ENCODE measurements at places on chromosomes 6 and 20.

DNA sequence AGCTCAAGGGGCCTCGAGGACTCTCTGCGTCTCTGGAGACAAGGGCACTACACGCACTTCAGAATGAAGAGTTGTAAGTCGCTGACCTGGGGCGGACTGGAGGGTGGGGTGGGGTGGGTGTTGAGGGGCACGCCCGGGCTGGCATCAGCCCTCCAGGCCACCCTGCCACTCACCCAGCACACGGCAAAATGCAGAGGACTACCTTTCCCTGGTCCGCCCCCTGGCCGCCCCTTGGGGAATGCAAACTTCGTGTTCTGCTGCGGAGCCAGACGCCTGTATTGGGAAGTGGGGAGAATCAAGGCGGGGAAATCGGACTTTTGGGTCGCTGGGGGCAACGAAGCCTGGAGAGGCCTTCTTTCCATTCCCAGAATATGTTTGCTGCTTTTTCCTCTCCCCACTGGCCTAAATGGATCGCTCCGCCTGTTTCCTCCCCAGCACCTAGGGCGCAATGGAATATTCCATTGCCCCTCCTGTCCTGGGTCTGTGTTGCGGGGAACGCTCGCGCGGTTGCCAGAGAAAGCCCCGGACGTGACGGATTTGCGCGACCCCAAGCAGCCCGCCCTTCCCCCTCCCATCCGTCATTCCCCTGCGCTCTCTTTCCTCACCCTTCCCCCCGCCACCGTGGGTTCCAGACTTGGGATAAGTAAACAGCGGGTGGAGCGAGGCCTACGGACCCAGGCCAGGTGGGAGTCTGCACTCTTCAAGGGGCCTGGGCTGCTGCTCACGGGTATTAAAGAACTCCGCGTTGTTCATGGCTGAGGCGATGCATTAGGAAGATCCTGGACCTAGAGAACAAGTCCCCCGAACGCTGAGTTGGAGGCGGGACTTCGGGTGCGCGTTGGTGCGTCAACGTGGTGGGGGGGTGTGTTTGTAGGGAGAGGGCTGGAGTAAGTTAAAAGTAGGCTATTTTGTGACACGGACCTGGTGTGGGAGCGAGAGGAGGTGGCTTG is at the start of gene PPT2:
PPT2 (plus strand) TSS at position 578 of the 950 bp plus-strand sequence. CDS start 454 bp downstream, outside the sequence.
- peak; percentile 86 for DNase-seq
- H3K27ac ChIP-seq: peak within 1 kb of the TSS; percentile 98
- H3K27me3 ChIP-seq: peaks cover 4% of the 10 kb centered on the region
- H3K4me1 ChIP-seq: peaks cover 55% of the 10 kb centered on the region
- peak within 1 kb of the TSS; percentile 100 for H3K4me3 ChIP-seq

GRCh38 chr20:8128291-8129060 is 3.6 kb upstream of the PLCB1 start:
- H3K4me3 ChIP-seq: no peak overlapping the region
- peaks cover 5% of the 10 kb centered on the region for H3K27me3 ChIP-seq
- peaks cover 19% of the 10 kb centered on the region for H3K4me1 ChIP-seq

DNA sequence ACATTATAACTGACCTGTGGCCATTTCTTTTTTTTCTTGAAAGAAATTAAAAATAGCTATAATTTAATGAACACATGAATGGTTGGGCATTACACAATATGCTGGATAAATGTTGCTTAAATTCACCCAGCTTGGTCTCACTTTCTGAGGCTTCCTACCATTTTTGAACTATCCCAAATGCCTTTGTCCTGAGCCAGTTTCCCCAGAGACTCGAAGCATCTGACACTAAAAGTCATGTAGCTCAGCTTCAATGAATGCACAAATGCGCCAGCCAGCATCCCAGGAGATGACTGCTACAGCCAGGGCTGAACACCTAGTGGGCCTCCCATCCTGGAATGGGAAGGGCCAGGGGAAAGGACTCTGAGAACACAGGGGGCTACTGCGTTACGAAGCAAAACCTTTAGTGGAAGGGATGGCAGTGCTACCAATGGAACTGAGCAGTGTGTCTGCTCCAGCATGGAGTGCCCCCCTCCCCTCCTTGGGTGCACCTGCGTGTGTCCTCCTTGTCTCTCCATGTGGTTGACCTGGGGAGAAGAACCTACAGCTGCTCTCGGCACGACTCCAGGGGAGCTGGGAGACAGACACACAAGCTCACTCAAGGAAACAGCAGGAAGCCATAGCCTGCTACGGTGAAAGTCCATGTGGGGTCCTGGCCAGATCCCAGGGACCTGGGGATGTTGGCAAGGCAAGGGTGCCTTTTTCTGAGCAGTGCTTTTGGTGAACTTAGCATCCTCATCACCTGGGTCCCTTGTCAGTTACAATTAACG is 60.9 kb downstream of the IRF4 start:
- DNase-seq: no peak
- no peak overlapping the region for H3K27ac ChIP-seq
- H3K4me1 ChIP-seq: peaks cover 27% of the 10 kb centered on the region
- no peaks in the 10 kb centered on the region for H3K36me3 ChIP-seq

DNA sequence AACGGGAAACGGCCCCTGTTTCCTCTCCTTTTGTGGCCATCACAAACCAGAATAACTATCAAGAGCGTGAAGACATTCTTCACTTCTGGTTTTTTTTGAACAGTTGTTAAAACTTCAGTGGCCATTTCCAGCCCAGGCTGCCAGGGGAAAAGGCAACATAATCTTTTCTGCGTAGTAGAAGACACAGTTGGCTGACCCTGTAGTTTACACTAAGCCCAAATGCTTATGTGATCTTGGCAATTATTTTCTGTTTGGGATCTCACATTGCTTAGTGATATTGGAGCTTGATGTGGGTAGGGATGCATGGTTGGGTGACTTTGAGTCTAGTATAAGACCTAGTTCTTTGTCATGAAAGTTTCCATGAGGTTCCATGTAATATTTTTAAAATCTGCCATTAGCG is 449.4 kb upstream of the CDH4 start:
- DNase-seq: no peak
- no peak overlapping the region for H3K27ac ChIP-seq
- no peak overlapping the region for H3K4me3 ChIP-seq
- peaks cover 10% of the 10 kb centered on the region for H3K27me3 ChIP-seq
- H3K4me1 ChIP-seq: no peaks in the 10 kb centered on the region

DNA sequence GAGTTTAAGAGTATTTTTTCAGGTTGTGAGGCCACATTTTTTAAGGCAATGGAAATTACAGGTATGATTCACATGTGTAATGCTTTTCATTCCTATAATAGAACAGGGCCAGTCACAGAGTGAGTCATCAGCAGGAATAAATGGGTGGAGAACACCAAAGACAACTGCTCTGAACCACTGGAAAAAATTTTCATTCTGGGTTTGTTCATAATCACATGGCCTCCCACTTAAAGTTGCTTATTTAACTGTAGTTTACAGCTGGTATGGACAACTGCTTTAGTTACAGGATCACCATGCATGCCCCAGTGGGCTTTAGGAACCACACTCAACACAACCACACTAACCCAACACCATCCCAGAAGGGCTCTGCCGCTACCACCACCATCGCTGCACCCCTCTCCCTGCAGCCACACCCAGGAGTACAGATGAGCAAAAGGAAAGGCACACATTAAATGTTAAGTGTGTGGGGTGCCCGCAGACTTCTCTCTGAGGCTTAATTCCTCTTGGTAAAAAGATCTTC is 107.0 kb upstream of the DST start:
- H3K36me3 ChIP-seq: no peaks in the 10 kb centered on the region
- H3K4me1 ChIP-seq: no peaks in the 10 kb centered on the region
- no peaks in the 10 kb centered on the region for H3K27me3 ChIP-seq
- no peak overlapping the region for H3K27ac ChIP-seq
- DNase-seq: no peak

- peaks cover 2% of the 10 kb centered on the region for H3K27me3 ChIP-seq
- no peak for DNase-seq
- no peak overlapping the region for H3K27ac ChIP-seq
- H3K4me3 ChIP-seq: no peak overlapping the region
- peaks cover 5% of the 10 kb centered on the region for H3K4me1 ChIP-seq
Observed at GRCh38 chr6:6686176-6686575, 97.7 kb downstream of the LY86 start.

GRCh38 chr20:60984666-60985065 is 267.4 kb upstream of the CDH4 start:
- no peak overlapping the region for H3K27ac ChIP-seq
- no peak for DNase-seq
- no peak overlapping the region for H3K4me3 ChIP-seq
- H3K36me3 ChIP-seq: peaks cover 5% of the 10 kb centered on the region
- H3K27me3 ChIP-seq: peaks cover 4% of the 10 kb centered on the region
- H3K4me1 ChIP-seq: no peaks in the 10 kb centered on the region

- peaks cover 12% of the 10 kb centered on the region for H3K4me1 ChIP-seq
- H3K36me3 ChIP-seq: no peaks in the 10 kb centered on the region
- H3K27ac ChIP-seq: peak overlapping the region; percentile 31
- peak overlapping the region; percentile 1 for H3K4me3 ChIP-seq
- no peaks in the 10 kb centered on the region for H3K27me3 ChIP-seq
Observed at GRCh38 chr6:71250099-71250602, 38.5 kb upstream of the OGFRL1 start.

DNA sequence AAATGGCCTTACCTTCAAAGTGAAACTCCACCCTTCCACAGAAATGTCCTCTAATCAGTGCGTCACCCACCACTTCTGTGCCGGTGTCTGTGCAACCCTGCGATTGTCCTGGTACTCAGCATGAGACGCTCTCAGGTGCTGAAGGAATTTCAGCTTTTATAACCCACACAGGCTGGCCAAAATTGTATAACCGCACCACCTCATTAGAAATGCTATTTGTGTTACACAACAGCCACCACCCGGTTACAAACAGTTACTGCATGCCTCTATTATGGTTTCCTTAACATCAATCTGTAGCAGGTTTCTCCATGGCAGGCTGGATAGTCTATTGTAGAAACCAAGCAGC is 51.5 kb downstream of the SLC23A2 start:
- no peak for DNase-seq
- H3K4me1 ChIP-seq: peaks cover 14% of the 10 kb centered on the region
- no peaks in the 10 kb centered on the region for H3K27me3 ChIP-seq
- no peak overlapping the region for H3K4me3 ChIP-seq
- peaks cover 41% of the 10 kb centered on the region for H3K36me3 ChIP-seq
- H3K27ac ChIP-seq: no peak overlapping the region

DNA sequence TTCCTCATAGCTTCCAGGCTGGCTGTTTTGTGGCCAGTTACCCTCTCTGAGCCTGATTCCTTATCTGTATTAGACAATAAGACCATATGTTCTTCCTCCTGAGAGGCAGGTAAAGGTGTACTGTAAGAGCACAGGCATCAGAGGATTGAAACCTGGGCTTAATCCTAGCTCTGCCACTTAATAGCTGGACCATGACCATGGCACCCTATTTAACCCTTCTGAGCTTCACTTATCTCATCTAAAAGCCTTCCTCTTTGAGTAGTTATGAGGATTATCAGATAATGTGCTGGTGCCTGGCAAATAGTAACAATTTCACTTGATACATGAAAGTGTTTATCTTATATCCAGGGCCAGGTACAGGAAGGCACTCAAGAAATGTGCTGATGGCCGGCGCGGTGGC is 34.9 kb downstream of the BCL2L1 start:
- DNase-seq: no peak
- no peak overlapping the region for H3K27ac ChIP-seq
- peaks cover 70% of the 10 kb centered on the region for H3K4me1 ChIP-seq
- H3K36me3 ChIP-seq: peaks cover 67% of the 10 kb centered on the region
- H3K27me3 ChIP-seq: no peaks in the 10 kb centered on the region
- no peak overlapping the region for H3K4me3 ChIP-seq

- no peak overlapping the region for H3K4me3 ChIP-seq
- peaks cover 14% of the 10 kb centered on the region for H3K27me3 ChIP-seq
- no peaks in the 10 kb centered on the region for H3K4me1 ChIP-seq
- no peak overlapping the region for H3K27ac ChIP-seq
- DNase-seq: no peak
Observed at GRCh38 chr6:38973178-38974057, 75.2 kb upstream of the GLP1R start.

DNA sequence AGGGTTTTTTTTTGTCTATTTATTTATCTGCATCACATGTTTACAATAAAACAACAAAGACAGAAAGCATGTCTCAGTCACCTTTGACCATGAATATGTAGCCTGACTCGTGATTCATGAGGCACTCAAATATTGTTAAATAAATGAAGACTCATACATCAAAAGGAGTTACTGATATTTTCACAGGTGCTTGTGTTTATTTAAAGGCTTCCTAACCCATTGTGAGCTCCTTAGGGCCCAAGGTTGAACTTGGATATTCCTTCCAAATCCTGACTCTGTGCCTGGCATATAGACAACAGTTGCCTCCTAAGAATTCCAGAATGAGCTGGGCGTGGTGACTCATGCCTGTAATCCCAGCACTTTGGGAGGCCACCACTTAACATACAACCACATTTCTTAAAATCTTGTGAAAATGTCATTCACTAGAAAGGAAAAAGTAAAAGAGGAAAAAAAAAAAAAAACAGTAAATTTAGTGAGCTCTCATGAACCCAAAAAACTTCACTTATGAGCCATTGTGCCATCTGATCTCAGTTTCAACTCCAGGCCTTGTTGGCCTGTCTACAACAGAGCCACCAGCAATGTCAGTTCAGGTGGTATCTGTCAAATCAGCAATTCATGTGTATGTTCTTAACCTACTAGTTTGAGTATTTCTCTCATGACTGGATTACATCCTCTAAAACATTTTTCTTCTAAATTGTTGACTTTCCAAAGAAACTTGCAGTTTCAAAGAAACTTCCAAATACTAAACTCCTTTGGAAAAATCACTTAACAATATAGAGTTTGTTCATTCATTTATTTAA is 162.7 kb upstream of the MARCKS start:
- no peak overlapping the region for H3K27ac ChIP-seq
- H3K4me3 ChIP-seq: no peak overlapping the region
- H3K4me1 ChIP-seq: no peaks in the 10 kb centered on the region
- no peaks in the 10 kb centered on the region for H3K36me3 ChIP-seq
- no peak for DNase-seq
- H3K27me3 ChIP-seq: no peaks in the 10 kb centered on the region
